GDM1 (cell line): ENCODE measurements at places on chromosomes 3 and 15.
A peak's percentile ranks its signal among the peaks of the same experiment; 100 is the strongest.

- peak; percentile 32 for DNase-seq
Measured at GRCh38 chr15:90412356-90413194, 24.5 kb downstream of the IQGAP1 start.

GRCh38 chr3:19885468-19885867, 48.5 kb downstream of the EFHB start:
- no peak for DNase-seq

DNA sequence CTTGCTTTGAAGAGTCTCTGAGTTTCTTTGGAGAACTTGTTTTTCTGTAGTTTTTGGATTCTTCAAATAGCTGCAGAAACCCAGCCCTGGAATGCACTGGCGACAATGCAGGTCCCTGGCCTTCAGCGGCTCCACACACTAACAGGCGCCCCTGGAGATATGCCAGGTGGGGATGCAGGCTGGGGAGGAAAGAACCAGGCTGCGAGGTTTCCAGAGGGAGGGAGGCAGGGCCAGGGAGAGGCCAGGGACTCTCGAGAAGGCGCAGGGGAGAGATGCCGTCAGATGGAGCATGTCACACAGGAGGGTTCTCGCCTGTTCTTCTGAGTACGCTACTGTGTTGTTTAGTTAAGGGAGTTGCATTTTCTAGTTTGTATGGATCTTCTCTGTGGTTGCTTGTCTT, 283.1 kb downstream of the GABRG3 start:
- DNase-seq = no peak

DNA sequence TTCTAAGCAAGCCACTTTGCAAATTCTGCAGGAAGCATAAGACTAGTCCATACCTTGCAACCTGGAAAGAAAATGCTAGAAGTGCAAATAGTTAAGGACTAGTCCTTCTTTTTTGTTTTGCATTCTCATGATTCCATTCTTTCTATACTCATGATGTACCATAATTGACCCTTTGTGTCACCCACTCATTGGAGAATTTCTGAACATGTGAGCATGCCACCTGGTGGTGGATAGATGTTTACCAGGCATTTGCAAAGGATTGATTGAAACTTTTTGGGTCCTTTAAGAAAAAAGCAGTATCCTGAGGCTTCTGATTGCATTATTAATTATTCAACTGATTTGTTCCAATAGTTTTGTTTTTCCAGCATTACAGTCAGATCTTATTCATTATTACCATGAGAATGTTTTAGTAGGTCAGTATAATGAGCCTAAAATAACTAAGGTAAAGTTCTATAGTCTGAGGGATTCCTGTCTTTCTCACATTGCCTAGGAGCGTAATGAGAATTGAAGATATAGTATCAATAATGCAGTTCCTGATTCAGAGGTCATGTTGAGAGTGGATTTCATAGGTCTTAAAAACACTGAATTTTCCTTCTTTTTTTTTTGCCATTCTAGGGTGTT, 20.2 kb upstream of the DIPK2A start:
- peak; percentile 20 for DNase-seq

DNA sequence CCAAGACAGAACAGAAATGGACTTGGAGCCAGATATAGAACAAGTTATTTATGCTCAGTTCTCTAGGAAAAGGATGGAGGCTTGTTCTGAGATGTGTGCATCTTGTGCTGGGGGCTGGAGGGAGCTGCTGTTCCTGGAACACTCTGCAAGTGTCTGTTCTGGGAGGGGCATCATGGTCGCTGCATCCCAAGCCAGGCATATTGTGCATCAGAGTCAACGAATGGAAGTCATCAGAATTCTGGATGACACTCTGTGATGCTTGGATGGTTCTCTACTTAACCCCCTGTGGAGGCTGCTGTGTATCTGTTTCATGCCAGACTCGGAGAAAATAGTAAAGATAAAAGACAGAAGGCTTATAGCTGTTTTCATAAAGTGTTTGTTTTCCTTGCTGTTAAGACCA, 34.7 kb downstream of the RPL22L1 start:
- no peak for DNase-seq

GRCh38 chr15:98402486-98402885, 245.9 kb upstream of the IGF1R start:
- no peak for DNase-seq

DNA sequence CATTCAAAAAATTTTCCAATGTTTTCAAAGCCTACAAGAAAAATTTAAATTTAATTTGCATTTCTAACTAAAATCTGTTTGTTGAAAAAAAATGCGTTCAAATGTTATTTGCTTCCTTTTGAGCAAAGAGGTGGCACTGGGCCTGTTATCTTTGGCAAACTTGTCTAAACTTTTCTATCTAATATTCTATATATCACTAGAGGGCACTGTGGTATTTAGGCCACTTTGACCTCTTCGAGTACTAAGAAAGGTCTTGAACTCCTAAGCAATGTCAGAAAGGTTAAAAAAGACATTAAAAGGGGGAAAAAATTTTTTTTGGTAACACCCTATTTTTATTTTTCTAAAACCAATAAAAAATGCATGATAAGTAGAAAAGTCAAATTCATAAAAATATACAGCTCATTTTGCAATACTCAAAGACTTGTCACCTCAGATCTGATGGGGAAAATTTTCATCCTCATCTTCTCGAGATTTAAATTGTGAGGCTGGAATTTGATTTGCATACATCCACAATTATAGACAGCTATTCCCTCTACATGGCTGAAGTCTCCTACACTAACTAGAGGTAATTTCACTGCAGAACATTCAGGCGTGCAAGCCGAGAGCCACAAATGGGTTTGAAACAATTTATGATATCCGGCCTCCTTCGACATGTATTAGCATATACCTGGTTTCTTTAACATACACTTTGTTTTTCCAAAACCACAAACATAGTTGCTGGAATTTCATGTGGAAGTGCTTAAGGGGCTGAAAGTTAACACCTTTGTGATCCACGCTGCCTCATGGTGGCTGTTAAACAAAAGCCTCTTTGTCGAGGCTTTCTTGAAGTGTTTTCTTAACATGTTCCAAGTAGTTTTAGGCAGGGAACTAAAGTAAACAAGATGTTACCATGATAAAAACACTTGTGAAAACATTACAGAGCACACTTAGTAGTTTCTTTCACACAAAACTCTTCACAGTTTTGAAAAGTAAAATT, 576.4 kb downstream of the FOXP1 start:
- DNase-seq = no peak

- DNase-seq = no peak
Measured at GRCh38 chr3:138769616-138770015, 65.1 kb downstream of the PIK3CB start.

- peak; percentile 49 for DNase-seq
Measured at GRCh38 chr3:187741403-187742350, 3.6 kb downstream of the BCL6 start.

- DNase-seq = no peak
Measured at GRCh38 chr3:51622413-51622812, 48.6 kb upstream of the TEX264 start.

GRCh38 chr3:125132815-125133214, 77.0 kb upstream of the HEG1 start:
- peak; percentile 55 for DNase-seq

DNA sequence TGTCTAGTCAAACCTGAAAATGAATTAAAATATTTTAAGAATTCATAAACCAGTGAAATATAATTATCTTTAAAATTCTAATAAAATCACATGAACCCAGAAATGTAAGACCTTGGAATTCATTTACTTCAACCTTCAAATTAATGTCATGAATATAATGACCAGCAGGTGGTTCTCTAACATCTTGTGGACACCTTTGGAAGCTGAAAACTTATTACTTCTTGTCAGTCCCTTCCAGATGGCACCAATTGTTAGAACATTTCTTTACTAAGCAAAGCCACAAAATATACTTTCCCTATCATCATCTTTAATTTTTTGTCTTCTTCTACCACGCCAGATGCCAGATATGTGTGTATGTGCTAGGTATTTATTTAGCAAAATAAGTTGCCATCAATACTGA, 240.0 kb downstream of the MBNL1 start:
- no peak for DNase-seq

DNA sequence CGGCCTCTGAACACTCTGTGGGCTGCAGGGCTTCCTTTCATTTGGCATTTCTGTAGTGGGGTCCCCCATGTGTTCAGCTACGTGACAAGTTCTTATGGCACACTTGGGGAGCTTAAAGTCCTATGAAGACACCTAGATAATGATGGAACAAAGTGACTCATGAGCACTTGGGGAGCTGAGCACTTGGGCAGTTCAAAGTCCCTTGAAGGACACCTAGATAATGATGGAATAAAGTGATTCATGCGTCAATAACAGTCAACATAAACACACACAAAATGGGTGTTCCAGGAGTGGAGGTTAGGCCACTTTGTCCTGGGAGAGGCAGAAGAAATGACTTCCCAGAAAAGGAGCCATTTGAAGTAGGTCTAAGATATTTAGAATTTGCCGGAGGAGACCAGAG, 66.6 kb downstream of the LDHAL6B start:
- DNase-seq = no peak

DNA sequence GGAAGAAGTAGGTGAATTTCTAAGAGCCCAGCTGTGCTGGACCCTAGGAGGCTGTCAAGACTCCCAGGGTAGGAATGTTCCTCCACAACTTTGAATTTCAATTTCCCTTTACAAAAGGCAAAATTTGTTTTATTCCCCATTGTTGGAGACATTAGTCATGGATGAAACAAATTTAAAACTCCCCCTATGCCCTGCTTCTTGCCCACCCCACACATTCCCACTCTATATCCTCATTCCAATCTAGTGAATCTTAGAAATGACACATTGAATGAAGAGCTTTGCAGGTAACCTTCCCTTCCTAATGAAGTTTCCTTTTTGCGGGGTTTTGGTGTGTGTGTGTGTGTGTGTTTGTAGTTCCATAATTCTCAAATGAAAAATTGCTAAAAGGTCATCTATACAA, 72.6 kb downstream of the CCNL1 start:
- DNase-seq = no peak

DNA sequence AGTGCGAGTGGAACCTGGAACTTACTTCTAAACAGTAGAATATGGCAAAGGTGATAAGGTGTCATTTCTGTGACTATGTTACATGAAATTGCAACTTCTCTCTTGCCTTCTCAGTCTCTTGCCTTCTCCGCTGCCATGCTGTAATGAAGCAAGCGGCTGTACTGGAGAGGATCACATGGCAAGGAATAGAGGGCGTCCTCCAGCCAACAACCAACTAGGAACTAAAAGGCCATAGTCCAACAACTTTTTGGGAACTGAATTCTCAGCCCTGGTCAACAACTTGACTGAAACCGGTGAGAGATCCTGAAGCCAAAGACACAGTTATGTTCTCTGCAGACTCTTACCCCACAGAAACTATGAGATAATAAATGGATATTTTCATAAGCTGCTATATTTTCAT, 143.5 kb downstream of the P3H2 start:
- no peak for DNase-seq

DNA sequence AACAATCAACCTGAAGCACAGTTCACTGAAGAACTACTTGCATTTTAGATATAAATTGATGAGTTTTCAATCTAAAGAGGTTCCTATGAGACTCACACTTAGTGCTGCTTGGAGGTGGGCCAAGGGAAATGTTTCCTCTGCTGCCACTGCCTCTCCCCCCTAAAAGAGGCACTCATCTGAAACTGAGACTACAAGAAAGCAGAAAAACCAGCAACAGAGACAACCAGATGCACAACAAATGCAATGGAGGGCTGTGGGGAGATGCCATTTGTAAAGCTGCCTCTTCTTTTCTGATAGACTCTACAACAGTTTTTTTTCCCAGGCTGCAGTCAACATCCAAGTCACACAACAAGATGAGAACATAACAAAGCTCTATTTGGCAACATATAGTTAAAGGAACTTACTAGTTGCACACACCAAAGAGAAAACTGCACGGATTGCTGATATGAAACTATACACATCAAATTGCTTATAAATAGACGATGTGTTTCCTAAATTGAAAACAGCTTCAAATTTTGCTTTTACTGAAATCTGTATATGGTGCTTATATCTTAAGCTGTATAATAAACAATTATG, 11.0 kb downstream of the TSPAN3 start:
- no peak for DNase-seq

- DNase-seq = no peak
Measured at GRCh38 chr15:68442903-68443302, 10.9 kb upstream of the ITGA11 start.

- DNase-seq = no peak
Measured at GRCh38 chr3:10688126-10688525, 127.9 kb upstream of the SLC6A11 start.

GRCh38 chr3:10360478-10360877, 39.6 kb upstream of the SEC13 start:
- DNase-seq = no peak

- no peak for DNase-seq
Measured at GRCh38 chr15:65920121-65920520, 50.8 kb downstream of the RAB11A start.

DNA sequence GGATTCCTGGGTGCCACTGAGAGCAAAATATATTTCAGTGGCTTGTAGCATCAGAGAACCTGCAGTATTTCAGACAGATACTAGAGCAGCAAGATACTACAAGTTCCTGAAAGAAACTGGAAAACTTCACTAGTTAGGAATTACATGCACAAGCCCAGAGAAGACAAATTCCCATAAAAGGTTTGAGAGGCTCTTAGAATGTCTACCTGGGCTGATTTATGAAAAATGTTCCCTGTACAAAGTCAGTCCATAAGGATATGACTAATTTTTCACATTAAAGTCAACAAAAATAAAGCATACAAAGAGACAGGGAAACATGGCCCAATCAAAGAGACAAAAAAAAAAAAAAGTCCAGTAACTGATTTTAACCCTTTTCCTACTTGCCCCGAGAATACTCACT, 302.6 kb downstream of the POLQ start:
- DNase-seq = no peak

GRCh38 chr3:71389911-71390573, 193.5 kb downstream of the FOXP1 start:
- DNase-seq = peak; percentile 86

GRCh38 chr15:42499858-42500609, 4.6 kb downstream of the SNAP23 start:
- DNase-seq = no peak

- no peak for DNase-seq
Measured at GRCh38 chr3:133989936-133990702, 39.6 kb downstream of the SLCO2A1 start.

- DNase-seq = no peak
Measured at GRCh38 chr3:187063286-187064121, 75.8 kb downstream of the RPL39L start.

- DNase-seq = no peak
Measured at GRCh38 chr3:57757642-57758297, 1.7 kb downstream of the SLMAP start.

DNA sequence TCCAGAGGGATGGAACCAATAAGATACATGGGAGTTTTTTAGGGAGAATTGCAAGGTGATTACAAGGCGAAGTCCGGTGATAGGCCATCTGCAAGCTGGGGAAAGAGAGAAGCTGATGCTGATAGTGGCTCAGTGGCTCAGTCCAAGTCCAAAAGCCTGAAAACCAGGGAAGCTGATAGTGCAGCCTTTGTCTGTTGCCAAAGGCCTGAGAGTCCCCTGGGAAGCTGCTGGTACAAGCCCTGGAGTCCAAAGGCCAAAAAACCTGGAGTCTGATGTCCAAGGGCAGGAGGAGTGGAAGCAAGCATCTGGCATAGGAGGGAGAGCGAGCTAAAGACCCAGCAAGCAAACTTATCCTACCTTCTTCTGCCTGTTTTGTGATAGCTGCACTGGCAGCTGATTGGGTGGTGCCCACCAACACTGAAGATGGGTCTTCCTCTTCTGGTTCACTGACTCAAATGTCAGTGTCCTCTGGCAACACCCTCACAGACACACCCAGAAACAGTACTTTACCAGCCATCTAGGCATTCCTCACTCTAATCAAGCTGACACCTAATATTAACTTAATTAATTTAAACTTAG, 16.7 kb downstream of the TFG start:
- no peak for DNase-seq

- no peak for DNase-seq
Measured at GRCh38 chr3:125292015-125292414, 79.5 kb upstream of the SLC12A8 start.

- DNase-seq = no peak
Measured at GRCh38 chr15:59539799-59540198, 71.8 kb upstream of the GCNT3 start.
